ENCODE measurements at places on chromosomes 7 and 10.

DNA sequence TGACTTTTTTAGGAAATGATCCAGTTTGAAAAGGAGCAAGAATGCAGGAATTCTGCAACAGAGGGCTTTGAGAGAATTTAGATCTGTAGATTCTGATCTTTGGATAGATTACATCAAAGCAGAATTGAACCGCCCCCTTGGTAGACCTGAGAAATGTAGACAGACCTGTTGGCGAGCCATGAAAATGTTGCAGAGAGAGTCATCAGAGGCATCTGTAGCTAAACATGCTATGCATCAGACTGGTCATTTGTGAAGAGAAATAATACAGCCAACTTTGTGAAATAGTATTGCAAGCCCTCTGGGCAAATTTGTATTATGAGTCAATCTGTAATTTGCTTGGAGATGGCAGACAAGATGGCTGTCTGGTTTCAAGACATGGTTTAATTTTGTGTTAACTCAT is 4.3 kb upstream of the C1GALT1 start:
- no peak for DNase-seq

GRCh38 chr7:50371551-50372021 is 67.1 kb downstream of the IKZF1 start:
- no peak for DNase-seq

- DNase-seq, result no peak
Observed at GRCh38 chr7:15916681-15917380, 230.3 kb upstream of the MEOX2 start.

GRCh38 chr10:111077479-111077784 is 603 bp downstream of the ADRA2A start:
- DNase-seq, result no peak

DNA sequence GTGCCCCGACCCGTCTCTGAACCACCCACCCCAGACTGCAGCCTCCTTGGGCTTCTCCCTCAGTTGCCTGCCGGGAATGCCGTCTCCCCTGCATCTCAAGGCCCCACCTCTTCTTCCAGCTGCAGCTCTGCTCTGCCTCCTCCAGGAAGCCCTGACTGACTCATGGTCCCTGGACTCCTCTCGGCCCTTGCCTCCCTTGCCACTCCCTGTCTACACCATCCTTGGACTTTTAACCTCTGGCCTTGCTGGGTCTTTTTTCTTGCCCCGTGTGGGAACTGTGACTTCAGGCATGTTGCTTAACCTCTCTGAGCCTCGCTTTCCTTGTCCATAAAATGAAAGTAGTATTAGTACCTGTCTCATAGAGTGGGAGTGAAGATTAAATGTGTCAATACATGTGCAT is 56.3 kb downstream of the C10orf105 start:
- no peak for DNase-seq

GRCh38 chr7:44964831-44965440 is 13.9 kb downstream of the MYO1G start:
- DNase-seq, result no peak

GRCh38 chr7:149196151-149196704 is 882 bp downstream of the ZNF282 start:
- DNase-seq, result no peak

GRCh38 chr10:78640796-78641636 is 427.8 kb upstream of the ZMIZ1 start:
- DNase-seq, result no peak

- DNase-seq, result no peak
Observed at GRCh38 chr10:88960802-88961201, 8.2 kb upstream of the ACTA2 start.

- no peak for DNase-seq
Observed at GRCh38 chr10:12533151-12533550, 183.8 kb downstream of the CAMK1D start.

- DNase-seq, result no peak
Observed at GRCh38 chr10:117268258-117268657, 27.3 kb downstream of the SLC18A2 start.

- no peak for DNase-seq
Observed at GRCh38 chr10:3537518-3537917, 247.5 kb downstream of the KLF6 start.

- no peak for DNase-seq
Observed at GRCh38 chr10:35576730-35577129, 28.4 kb upstream of the GJD4 start.

DNA sequence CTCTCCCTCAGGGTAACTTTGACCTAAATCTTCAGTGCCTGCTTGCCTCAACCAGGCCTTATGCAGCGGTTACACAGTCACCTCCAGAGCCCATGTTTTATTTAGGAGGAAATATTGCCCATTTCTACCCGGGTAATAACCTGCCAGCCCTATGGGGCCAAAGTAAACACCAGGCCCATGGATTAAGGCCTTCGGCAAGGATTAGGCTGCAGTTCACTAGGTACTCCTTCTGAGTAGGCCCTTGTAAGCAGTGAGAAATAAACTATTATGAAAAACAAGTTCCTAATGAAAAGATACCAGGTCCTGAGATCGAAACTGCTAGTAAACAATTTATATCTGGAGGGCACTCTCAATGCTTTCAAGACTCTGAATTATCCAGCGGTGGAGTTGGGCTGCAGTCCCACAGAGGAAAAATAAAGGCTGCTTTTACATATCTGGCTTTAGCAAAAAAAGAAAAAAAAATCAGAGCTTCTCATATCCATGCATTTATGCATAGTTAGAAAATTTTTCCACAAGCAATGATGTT is 3.7 kb upstream of the HOXA10 start:
- no peak for DNase-seq

DNA sequence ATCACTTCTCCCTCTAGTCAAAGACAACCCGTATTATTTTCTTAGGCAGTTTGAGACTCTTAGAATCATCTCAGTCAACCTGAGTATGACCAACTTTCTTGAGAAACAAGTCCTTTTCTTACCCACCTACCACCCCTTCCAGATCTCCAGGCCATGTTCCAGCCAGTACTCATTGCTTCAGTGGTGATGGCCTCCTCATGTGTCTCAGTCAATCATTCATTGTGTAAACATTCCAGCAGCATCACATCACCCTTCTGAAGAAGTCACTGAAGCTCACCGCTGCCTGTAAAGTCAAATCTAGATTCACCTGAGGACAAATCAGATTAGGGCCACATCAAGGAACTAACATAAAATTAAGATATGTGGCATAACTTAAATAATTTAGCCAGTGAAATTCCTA is 467.2 kb upstream of the NRP1 start:
- DNase-seq, result no peak

GRCh38 chr10:79084012-79084971 is 15.5 kb downstream of the ZMIZ1 start:
- DNase-seq, result no peak

DNA sequence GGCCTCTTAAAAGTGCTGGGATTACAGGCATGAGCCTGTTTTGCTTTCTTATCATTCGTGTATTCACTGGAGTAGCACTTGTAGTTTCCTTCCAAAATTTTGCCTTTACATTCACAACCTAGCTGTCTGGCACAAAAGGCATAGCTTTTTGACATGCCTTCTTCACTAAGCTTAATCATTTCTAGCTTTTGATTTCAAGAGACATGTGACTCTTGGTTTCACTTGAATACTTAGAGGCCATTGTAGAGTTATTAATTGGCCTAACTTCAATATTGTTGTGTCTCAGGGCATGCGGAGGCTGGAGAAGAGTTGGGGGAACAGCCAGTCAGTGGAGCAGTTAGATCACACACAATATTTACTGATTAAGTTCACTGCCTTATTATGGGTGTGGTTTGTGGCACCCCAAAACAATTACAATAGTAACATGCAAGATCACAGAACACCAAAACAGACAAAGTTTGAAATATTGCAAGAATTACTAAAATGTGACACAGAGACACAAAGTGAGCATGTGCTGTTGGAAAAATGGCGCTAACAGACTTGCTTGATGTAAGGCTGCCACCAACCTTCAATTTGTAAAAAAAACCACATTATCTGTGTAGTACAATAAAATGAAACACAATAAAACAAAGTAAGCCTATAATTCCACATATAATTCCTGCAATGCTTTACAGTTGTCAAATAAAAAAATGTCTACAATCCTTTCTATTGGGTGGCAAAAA is 43.1 kb downstream of the BRAF start:
- no peak for DNase-seq

GRCh38 chr10:43369921-43370320 is 1.5 kb upstream of the FXYD4 start:
- DNase-seq, result no peak

DNA sequence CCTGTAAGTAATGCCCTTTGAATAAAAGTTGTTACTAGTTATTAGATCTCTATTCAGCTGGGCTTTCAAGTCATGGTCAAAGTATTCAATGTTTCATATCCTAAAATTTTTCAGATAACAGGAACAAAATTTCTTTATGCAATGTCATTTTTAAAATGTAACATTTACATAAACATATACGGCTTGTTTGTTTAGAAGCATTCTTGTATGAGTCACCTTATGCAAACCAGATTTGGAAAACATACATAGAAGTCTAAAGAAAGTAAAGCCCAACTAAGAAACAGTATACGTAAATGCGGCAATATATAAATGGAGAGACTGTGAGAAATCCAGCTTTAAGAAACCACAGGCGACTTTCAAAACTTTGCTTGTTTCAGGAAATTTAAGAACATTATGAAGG is 10.5 kb downstream of the TMEM168 start:
- no peak for DNase-seq

DNA sequence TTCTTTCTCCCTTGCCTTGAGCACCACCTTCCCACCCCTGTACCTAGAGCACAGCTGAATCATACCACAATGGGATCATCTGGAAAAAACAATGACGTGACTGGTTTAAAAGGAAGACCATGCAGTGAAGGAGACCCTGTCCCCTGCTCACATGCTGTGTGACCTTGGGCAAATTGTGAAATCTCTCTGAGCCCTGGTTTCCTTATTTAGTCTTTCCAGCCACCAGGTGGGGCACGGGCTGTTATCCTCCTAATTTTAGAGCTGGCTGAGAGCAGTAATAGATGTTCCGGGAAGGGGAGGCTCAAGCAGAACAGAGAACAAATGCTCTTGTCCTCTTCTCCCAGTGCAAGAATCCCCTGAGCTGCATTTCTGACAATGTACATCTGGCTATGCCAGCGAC is 198.3 kb downstream of the RPS24 start:
- no peak for DNase-seq

- DNase-seq, result no peak
Observed at GRCh38 chr7:143329471-143330170, 13.7 kb downstream of the CLCN1 start.

DNA sequence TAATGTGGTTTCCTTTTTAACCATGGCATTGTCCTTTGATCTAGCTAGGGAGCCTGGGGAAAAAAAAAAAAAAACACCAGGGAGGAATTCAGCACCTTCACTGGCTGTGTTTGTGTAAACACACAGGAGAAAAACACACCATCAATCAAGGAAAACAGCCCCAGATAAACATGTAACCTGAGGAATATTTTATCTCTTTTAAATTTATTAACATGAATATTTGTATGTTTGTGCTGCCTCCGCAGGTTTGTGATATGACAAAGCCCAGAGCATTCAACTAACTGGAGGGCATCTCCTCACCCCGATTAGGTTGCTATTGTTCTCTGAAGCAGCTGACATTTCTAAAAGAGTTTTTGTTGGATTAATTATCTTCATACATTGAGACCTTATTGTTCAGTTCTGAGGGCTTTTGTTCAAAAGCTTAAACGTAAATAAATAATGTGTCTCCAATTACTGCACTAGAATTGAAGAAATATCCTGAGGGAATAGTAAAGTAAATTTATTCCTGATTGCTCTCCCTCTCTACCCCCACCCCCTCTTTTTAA is 89.4 kb upstream of the SEMA3E start:
- no peak for DNase-seq

- no peak for DNase-seq
Observed at GRCh38 chr10:48640326-48640725, 35.5 kb upstream of the ARHGAP22 start.

- DNase-seq, result no peak
Observed at GRCh38 chr10:100735087-100735336, 10.4 kb upstream of the PAX2 start.

GRCh38 chr7:33921216-33921938 is 16.0 kb downstream of the BMPER start:
- DNase-seq, result no peak

GRCh38 chr7:69787736-69788431 is 189.6 kb downstream of the AUTS2 start:
- no peak for DNase-seq

DNA sequence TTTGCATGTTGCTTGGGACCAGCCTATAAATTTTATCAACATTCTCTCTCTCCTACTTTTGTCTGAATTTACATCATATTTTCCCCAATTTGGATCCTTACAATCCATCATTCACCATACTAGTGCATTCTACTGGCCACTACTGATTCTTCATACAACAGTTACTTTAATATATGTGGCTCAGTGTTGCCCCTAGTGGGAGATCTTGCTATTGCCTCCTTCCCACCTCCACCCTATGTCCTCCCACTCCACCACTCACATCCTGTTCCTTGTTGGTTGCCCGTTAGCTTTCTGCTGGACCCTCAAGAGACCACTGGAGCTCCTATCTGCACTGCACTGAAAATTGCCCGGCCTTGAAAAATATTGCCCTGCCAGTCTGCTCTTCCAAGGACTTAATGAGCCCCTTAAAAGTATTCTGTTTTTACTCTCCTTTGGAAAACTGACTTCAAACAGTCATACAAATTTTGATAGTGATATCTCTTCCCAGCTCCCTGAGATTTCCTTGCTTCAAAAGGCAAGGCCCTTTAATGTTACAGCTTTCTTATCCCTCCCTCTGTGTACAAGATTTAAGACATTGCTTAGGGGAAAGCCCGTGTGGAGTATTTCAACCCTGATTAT is 243.2 kb upstream of the TMEM229A start:
- DNase-seq, result no peak

- DNase-seq, result no peak
Observed at GRCh38 chr7:72444026-72444776, 32.1 kb upstream of the CALN1 start.

- no peak for DNase-seq
Observed at GRCh38 chr7:30674876-30675275, 7.4 kb downstream of the CRHR2 start.

DNA sequence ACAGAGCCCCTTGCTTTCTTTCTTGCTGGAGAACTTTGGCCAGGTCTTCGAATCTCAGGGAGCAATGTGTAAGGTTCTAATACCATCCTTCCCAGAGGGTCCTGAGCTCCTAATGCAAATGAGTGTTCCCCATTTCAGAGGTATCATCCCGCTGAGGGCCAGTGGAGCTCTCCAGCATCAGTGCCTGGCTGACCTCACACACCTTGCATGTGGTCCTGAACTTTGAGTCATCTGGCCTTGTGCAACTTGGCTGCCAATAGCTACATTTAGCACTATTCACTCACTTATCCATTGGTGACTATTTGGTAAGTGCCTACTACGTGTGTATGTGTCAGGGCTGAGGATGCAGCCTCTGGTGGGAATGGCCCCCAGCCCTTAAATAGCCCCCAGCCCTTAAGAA is 48.4 kb upstream of the HABP2 start:
- DNase-seq, result no peak

- no peak for DNase-seq
Observed at GRCh38 chr10:133045556-133046389, 42.0 kb upstream of the ADGRA1 start.

DNA sequence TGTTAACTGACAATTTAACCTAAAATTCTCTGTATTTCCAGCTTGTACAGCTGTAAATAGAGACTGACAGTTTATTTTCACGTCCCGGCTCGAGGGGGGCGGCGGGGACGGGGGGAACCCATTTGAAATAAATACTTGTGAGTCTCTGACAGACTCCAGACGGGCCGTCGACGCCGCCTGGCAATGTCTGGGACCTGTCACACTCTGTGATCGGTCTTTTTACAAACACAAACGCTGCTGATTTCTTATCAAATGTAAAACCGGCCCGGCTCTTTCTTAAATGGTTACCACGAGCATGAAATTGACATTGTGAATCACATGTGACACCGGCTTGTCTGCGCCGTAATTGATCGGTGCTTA is 57.0 kb downstream of the UNCX start:
- DNase-seq, result no peak
